ENCODE measurements at places on chromosomes 7 and 10.

GRCh38 chr7:101127460-101128039, 646 bp downstream of the SERPINE1 start:
- DNase-seq: no peak

- no peak for DNase-seq
Observed at GRCh38 chr10:43202657-43203447, 64.0 kb downstream of the RASGEF1A start.

DNA sequence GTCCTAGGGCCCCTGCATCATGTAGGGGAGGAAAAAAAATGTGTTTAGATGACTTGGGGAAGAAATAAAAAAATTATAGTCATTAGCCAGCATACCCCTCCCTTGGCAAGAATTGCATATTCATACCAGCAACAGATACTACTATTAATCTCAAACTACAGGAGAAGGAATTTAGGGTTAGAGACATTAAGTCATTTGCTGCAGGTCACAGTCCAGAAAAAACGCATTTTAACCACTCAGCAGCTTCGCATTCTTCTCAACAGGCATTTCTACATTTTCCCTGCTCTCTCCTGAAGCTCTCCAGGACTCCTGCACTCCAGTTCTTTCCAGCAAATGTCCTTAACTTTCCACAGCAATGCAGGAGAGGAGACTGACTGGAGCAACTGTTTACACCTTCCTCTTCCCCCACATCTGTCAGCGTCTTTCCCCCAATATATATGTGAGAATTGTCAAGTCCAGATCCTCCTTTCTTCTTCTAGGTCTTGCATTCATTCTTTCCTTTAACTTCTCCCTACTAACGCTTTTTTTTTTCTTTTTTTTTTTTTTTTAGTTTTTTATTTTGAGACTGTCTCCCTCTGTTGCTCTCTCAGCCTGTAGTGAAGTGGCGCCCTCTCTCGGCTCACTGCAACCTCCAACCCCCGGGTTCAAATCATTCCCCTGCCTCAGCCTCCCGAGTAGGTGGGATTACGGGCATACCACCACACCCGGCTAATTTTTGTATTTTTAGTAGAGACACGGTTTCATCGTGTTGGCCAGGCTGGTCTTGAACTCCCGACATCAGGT, 35.6 kb downstream of the PRPS1L1 start:
- no peak for DNase-seq

GRCh38 chr10:129244757-129245156, 222.3 kb upstream of the MGMT start:
- DNase-seq: no peak

GRCh38 chr7:29285861-29286260, 91.3 kb downstream of the CHN2 start:
- DNase-seq: no peak

DNA sequence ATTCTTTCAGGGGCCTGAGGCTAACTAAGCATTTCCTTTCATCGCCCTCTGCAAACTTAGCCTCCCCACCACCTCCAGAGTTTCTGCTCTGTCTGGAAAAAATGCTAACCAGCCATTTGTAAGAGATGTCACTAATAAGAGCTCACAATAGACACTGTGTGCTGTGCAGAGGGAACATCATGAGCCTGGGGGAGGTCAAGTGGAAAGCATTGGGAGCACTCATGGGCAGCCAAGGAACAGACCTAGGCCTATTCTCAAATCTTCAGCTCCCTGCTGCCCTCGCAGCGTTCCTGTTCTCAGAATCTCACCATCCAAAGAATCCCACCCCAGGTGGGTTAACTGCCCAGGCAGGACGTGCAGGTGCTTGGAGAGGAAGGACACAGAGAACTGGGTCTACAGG, 27.1 kb upstream of the GPAM start:
- no peak for DNase-seq

DNA sequence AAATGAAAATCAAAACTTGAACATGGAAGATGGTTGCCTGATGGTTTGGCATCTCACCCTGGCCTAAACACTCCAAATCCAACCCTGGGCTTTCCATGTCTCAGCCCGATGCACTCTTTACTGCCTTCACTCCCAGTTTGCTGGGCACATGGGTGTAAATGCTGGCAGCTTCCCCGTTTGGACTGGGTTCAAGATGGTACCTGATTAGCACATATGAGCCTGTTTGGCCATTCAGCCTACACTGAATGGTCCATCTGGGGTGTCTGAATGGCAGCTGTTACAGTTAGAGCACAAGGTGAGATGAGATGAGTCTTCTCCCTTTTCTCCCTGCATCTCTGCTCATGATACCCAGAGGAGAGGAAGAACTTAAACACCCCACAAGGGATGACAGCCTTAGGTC, 37.1 kb downstream of the ATXN7L1 start:
- DNase-seq: no peak

GRCh38 chr10:101766753-101767599, 8.9 kb downstream of the FGF8 start:
- no peak for DNase-seq

- no peak for DNase-seq
Observed at GRCh38 chr7:70595755-70596597, 536.0 kb upstream of the GALNT17 start.

DNA sequence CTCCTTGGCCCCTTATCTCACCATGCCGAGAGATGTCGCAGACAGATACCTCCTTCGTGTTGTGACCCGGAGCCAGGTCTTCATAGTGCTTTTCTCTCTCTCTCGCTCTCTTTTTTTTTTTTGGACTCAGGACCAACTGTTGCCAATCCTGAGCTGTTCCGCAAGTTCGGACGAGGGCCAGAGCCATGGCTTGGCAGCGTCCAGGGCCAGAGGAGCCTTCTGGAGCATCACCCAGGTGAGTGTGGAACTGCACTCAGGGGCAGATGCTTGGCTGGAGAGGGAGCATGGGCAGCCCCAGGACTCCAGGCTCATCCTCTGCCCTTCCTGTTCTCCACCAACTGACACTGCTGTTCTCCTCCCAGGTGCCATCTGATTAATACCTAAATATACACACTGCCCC, 7.8 kb downstream of the ZNF862 start:
- no peak for DNase-seq

- no peak for DNase-seq
Observed at GRCh38 chr10:97196223-97197029, 10.7 kb upstream of the SLIT1 start.

DNA sequence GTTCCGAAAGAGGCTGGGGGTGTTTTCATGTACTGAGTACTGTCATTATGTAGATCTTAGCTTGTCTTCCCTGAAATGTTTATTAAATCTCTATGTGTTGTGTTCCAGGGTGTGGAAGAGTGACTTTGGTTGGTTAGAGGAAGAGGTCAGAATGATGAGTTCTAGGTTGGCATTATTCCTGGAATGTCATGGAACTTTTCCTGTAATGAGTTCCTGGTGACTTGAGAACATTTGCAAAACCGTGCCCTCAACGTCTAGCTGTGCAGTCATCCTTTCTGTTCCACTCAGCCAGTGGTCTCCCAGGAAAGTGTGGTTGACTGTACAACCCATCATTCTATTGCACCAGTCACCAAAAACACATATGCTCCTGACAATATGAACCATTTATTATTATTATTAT, 129.6 kb downstream of the BICC1 start:
- DNase-seq: no peak

DNA sequence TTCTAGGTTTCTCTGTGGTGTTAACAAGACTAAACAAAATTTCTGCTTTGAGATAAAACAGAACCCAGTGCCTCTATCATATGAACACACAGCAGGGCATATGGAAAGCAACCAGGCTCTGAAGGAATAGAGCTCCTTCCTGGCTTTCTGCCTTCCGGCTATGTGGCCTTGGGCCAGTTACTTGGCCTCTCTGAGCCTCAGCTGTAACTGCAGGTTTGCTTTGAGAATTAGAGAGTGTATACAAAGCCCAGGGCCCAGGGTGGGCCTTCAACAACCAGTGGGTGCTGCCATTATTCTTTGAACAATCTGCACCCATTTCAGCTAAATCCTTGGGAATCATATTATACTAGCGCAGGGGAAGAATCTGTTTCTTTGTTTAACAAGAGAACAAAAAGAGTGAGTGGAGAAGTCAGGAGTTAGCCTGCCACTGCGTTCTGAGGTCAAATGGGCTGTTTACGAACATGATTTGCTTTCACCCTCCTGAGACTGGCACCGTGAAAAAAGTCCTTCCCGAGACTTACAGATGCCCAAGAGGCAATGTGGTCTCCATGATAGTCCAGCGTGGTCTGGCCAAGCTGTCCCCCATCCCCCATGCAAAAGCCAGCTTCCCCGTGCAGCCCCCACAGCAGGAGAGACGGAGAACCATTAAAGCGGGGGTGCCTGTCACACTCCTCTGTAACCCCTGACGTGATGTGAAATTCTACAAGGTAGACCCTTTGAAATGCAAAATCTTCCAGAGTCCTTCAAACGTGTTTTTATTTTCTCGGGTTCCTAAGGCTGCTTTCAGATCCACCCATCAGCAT, 4.9 kb downstream of the FAM53B start:
- DNase-seq: no peak

- DNase-seq: no peak
Observed at GRCh38 chr10:94092848-94093247, 99.1 kb downstream of the PLCE1 start.

DNA sequence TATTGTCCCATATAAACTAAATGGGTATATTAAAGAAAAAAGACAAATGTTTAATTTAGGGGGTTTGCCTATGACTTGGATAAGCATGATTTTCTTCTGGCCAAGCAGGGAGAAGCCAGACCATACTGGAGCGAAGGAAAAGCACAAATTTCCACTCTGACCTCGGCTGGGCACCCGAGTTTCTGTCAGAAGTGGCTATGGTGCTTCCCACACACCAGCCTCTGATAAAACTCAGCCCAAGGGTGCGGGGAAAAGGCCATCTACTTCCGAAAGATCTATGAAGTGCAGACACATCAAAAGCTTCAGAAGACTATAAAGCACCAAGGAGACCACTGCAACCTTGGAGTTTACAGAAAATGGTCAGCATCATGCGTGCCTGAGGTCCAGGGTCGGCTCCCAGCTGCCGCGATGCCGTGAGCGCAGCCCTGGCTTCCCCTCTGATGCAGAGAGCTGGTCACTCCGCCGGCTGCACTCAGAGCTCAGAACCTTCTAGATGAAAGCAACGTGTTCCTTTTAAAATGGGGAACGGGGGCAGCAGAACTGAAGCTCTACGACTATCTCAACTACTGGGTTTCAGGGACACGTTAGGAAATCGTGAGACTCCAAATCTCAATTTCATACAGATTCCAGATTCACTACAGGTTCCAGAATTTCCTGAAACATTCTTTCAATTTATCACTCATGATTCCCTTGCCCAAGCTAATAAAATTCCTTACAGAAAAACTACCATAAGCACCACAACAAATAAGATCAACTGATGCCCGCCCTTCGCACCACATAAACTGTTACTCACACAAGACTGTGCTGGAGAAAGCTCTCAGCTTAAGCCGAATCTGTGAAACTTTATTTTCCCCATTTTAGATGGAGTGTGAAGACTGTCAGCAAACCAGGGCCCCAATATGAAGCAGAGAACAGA, 84.5 kb downstream of the DIP2C start:
- no peak for DNase-seq

GRCh38 chr7:157652161-157652953, 315.6 kb downstream of the DNAJB6 start:
- no peak for DNase-seq

GRCh38 chr10:104580321-104580720, 60.8 kb upstream of the SORCS3 start:
- no peak for DNase-seq

DNA sequence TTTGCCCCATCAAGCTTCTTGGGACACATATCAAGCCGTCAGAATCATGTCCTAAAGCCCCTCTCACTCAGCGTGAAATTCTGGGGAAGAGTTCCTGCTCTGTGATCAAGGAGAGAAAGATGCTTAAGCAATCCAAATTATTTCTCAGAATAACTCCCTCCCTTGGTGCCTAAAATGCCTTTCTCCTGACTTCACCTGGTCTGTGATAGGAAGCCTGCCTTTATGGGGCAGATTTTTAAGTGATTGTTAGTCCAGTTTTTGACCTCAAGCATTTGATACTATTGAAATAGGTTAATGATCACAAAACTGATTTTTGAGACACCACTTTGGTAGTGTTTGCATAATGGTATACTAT, 76.4 kb upstream of the MAGI2 start:
- DNase-seq: no peak

- DNase-seq: no peak
Observed at GRCh38 chr7:36663481-36663880, 60.8 kb downstream of the AOAH start.

- no peak for DNase-seq
Observed at GRCh38 chr7:18532813-18533212, 37.3 kb downstream of the HDAC9 start.

GRCh38 chr7:150378115-150378852, 846 bp upstream of the ZNF775 start:
- no peak for DNase-seq

DNA sequence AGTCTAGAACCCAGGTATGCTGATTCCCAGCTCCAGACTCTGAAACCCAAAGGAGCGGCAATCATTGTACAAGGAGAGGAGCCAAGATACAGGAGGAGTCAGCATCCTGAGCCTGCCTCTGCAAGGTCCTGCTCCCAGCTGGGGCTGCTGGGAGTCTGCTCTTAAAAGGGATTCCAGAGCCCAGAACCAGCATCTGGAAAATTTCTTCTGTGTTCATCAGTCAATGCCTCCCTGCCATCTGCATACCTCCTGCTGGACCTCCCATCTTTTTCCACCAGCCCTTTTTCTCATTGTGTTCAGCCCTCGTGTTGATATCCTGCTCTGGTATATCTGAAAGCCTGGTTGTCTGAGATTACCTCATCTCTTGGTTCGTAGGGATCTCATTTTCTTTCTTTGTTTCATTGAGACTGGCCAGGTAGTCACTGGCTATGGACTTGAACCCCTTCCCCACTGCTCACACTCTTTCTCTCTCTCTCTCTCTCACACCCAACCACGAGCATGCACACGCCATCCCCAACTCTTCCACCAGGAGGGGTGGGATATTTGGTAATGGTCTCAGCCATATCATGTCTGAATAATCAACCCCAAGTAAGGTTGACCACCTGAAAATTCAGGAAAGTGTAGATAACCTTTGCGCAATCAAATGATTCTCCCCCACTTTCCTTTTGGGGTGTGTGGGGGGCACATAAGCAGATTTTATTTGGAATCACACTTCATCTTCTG, 608.8 kb downstream of the LRMDA start:
- no peak for DNase-seq

DNA sequence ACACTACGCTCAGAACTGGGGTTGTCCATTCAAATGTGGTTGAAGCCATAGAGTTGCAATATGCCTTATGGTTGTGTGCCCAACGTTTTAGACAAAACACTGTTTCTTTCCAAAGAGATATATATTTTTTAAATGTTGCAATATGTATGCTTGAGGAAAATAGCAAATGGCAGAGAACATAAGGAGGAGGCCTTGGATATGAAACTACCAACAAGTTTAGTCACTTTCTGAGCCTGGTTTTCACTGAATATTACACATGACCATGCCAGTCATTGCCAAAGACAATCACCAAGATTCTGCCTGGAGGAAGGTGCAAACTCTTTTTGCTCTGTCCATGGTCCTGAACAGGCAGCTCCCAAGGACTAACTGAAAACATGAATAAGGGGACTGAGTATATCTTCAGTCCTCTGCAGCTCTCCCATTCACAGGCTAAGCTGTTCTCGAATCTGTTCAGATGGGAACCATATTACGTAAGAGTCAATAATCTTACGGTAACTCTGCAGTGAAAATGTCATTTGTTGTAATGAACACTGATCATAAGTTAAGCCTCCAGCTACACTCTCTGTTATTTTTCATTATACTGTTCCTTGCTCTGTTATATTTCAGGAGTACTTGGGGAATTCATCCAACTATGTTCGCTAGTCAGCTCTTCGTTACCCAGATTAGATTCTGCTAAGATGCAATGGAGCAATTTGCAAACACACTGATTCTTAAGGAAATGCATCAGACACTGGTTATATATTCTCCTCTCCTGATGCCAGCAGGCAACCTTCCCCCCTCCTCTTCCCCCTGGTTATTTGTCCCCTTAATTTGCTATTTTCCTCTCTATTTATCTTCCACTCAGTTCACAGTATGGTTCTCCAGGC, 90.7 kb upstream of the C1QL3 start:
- no peak for DNase-seq

Data from AG04449 (cell line).